ENCODE measurements at places on chromosomes 5 and 9.

DNA sequence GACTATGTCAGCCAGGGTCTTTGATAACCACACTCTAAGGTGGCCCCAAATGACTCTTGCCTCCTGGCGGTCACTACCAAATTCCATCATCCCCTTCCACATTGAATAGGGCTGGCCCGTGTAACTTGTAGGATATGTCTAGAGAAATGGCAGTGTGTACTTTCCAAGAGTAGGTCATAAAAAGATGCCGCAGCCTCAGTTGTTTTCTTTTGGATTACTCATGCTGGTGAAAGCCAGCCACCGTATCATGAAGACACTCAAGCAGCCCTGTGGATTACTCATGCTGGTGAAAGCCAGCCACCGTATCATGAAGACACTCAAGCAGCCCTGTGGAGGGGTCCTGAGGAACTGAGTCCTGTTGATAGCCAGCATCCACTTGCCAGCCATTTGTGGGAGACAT, 172.0 kb upstream of the TBC1D2 start:
- DNase-seq = no peak

DNA sequence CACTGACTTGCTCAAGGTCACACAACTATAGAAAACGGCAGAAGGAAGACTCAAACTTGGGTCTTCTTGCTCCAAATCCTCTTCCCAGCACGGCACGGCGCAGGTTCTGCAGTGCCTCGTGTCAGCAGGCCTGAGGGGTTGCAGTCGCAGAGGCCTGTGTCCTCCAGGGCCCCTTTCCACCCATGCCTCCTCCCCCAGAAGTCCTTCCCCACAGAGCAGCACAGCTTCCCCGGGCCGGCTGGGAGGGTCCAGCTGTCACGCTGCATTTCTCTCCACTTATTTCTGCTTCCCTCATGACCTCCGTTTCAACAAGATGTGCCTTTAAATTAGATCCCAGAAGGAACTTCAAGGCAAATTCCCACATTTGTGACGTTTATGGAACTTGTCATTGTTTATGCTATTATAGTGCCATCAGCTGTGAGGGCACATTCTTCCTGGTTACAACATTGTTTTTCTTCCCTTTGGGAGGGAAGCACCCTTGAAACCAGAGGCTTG, 148.4 kb downstream of the C5orf15 start:
- no peak for DNase-seq

- DNase-seq = no peak
Observed at GRCh38 chr5:9149988-9150387, 395.9 kb downstream of the SEMA5A start.

- DNase-seq = no peak
Observed at GRCh38 chr5:41270423-41271251, 57.3 kb upstream of the C6 start.

DNA sequence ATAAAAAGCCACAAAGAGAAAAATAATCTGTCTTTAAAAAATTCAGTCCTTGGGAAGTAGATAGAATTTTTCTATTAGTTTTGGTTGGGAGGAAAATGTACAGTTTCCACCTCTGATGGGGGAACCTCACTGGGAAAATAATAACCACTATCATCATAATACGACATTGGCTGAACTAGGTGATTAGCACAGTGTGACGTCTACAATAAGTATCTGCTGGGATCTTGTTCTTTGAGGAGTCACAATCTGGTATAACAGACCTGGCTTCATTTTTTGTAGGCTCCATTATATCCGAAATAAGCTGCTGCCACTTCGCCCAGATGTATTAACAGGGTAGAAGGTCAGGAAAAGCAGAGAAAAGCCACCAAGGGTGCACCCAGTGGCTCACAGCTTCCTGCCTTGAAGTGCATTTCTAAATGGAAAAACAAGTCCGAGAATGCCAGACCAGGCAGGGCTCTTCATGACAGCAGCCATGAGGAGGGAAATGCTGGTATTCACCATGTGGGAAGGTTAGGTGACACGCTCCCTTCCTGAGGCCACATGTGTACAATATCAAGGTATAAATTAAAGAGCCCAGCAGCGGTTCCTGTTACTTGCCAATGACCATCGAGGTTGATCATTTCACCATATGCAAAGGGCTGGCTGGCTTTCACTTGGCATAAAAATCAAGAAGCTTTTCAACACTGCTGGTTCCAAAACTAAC, 152.8 kb downstream of the PRELID2 start:
- no peak for DNase-seq

- no peak for DNase-seq
Observed at GRCh38 chr9:121725008-121725775, 73.8 kb downstream of the DAB2IP start.

DNA sequence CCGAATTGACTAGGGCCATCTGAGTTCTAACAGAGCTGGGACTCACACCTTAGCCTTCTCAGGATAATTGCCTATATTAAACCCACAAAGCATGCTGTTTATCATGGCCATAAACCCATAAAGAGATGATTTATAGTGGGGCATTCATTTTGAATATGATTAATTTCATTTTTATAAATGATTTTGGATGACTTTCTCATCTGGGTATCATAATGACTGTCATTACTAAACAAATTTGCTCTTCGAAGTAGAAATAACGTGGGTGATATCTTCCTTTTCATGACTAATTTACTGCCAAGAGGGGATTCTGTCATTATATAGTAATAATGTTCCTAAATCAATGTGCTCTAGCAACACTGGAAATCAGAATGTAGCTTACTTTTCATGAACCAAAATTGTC, 498.2 kb downstream of the CDH12 start:
- no peak for DNase-seq

GRCh38 chr5:1731091-1731639, 68.5 kb downstream of the MRPL36 start:
- DNase-seq = no peak

GRCh38 chr9:16310278-16311110, 560.0 kb downstream of the BNC2 start:
- DNase-seq = no peak

- no peak for DNase-seq
Observed at GRCh38 chr5:65696892-65697291, 25.0 kb downstream of the SGTB start.

GRCh38 chr9:114371973-114372917, 15.5 kb downstream of the AKNA start:
- no peak for DNase-seq

DNA sequence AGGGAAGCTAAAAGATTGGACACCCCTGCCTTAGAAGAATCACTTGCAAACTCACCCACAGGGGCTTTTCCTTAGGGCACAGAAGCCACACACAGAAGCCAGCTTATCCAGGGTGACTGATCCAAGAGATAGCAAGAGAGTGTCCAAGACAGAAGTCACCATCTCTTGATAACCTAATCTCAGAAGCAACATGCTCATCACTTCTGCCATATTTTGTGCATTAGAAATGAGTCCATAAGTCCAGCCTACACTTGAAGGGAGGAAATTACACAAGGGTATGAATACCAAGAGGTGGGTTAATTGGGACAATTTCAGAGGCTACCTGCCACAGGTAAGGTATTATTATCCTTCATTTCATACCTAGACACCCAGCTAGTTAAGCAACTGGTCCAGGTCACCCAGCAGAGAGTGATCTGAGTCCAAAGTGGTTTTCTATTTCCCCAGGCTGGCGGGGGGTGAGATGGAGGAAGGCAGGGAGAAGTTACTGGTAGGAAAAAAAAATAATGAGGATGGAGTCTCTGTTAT, 3.7 kb upstream of the ERGIC1 start:
- no peak for DNase-seq

GRCh38 chr5:102818345-102818744, 63.2 kb downstream of the PAM start:
- DNase-seq = no peak

GRCh38 chr5:87627363-87627762, 214.6 kb upstream of the CCNH start:
- DNase-seq = no peak

DNA sequence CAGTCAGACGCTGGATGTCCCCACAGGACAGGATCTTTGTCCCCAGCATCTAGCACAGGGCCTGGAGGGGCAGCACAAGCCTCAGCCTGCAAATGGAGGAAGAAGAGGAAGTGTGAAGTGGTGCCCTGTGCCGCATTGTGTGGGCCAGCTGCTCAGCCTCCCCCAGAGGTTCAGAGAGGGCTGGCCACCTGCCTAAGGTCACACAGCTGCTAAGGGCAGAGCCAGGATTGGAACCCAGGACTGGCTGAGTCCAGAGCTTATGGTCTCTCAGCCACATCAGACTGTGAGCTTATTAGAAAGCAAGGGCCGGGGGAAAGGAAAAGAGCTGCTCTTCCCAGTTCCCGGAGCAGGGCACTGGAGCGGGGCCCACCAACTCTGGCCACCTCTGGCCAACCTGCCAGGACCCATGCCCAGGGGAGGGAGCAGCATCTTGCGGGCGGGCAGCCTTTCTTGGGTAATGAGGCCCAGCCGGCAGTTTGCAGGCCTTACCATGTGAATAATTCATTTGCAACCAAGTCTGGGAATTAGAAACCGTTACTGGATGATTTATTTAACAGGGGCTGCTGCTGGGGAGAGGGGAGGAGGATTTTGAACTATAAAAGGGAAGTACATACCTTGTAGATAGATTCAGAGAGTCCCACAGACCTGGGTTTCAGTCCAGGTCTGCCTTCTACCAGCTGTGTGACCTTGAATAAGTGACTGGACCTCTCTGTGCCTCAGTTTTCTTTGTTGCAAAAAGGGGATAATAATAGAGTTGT, 11.6 kb upstream of the CRB2 start:
- no peak for DNase-seq

- DNase-seq = no peak
Observed at GRCh38 chr5:109191153-109191558, 218.6 kb downstream of the PJA2 start.

GRCh38 chr5:115557667-115558387, 13.3 kb upstream of the FEM1C start:
- DNase-seq = no peak

GRCh38 chr5:67361932-67362729, 165.5 kb upstream of the CD180 start:
- DNase-seq = no peak

DNA sequence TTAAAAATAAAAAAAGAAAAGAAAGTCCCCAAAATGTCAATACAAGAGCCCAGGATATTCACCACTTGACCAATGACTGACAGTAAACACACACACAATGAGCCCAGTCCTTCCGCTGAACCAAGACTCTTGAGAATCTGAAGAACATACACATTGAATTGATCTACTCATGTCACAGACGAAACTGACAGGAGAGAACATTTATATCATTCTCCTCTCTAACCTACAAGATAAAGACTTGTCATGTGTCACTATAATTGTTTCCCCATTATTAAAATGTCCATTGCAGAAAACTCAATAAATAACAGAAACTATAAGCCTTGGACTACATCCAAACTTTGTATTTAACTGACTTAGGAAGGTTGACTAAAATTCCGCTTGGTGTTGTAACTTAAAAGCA, 296.7 kb downstream of the EPB41L4A start:
- DNase-seq = no peak

DNA sequence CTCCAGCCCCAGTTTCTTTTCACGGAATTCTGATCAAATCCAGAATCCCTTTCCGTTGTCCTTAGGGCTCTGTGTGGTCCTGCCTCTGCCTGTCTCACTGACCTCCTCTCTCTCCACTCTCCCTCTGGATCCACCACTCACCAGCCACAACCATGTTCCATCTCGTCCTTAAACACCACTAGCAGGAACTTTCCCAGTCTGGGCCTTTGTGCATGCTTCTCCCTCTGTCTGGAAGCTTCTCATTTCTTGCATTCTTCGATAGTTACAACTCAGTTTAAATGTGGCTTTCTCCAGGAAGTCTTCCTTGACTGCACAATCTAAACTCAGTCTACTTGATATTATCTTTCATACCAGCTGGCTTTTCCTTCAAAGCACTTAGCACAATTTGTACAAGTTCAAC, 117.7 kb upstream of the MSX2 start:
- no peak for DNase-seq

DNA sequence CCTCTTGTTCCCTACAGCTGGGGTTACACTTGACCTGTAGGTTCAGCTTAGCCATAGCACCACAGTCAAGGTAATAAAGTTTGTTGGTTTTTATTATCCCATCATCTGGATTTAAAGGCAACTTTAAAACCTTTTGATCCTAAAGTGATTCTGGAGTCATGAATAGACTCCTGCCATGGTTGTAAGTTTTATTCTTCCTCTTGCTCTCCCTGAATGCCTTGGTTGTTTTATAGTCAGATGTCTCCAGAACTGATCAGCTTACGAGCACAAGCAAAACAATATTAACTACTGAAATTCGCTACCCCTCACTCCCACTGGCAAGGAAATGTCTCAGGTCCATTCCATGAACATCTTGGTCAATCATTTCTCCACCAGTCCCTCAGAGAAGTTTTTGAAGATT, 1328.6 kb downstream of the PTPRD start:
- no peak for DNase-seq

GRCh38 chr5:42583322-42583721, 160.1 kb downstream of the GHR start:
- DNase-seq = peak; percentile 26

GRCh38 chr9:134230092-134230941, 66.0 kb upstream of the RNU6ATAC start:
- no peak for DNase-seq

DNA sequence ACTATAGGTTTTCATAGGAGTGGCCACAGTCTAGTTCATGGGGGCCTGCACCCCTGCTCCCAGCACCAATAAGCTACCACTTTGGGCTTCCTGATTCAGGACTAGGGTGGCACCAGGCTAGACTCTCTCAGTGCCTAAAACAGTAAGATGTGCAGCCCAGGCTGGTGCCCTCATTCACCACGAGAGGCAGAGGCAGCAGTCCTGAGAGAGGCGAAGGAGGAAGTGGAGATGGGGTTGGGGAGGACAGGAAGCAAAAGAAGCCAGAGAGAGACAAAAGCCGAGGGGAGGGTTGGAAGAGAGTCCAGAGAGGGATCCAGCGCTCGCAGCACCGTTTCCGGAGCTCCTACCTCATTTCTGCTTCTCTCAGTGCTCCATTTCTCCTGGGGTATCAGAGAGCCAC, 180.9 kb downstream of the MED10 start:
- DNase-seq = no peak

- DNase-seq = no peak
Observed at GRCh38 chr9:4792054-4792571, 631 bp upstream of the RCL1 start.

DNA sequence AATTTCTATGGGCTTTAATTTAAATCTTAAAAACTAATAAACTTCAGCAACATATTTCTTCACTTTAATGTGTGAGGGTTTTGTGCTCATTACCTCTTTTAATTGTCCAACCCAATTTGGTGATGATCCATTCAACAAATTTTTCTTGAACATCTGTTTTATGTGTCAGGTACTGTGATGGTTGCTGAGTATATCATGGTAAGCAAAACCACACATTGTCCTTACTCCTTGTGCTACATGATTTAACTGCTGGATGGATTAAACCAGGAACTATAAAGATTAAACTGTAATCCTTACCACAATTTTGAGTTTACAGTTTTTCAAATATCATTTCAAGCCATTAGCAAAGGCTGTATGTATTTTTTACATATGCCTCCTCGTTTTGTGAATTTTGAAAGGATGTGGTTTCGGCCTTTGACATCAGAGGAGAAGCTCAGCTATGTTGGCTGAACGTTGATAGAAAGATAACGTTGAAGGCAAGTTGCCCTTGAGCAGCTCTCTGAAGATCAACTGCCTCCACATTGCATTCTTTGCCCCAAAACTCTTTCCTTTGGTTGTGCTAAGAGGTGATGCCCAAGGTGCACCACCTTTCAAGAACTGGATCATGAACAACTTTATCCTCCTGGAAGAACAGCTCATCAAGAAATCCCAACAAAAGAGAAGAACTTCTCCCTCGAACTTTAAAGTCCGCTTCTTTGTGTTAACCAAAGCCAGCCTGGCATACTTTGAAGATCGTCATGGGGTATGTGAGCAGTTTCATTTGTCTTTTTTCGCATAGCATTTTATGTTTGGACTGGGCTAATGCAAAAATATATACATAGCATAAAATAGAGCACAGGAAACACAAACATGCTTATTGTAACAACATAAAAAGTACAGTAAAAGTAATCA, at the start of gene ITK:
Gene ITK, plus strand, starts transcription at position 467 of the 891 bp plus-strand sequence. Its CDS starts 138 bp downstream, at position 605.
- DNase-seq = no peak
